ENCODE measurements at places on chromosomes 7 and 10.

DNA sequence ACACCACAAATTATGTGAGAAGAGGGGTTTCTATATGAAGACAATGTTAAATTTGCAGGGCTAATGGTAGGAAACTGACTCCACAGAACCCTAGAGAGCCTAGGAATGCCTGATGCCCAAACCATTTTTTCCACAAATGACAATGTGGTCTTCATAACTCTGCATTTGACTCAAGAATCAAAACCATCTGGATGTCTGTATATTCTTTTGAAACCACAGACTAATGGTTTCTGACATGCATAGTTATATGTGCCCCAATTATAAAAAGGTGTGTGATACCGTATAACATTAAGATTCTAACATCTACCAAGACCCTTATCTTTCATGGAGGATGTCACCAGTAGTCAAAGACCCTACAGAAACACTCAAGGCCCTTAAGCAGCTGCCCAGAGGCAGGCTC lies 20.3 kb downstream of the SEC61G start:
- DNase-seq, result no peak

GRCh38 chr7:80940539-80941207 lies 21.8 kb upstream of the SEMA3C start:
- DNase-seq, result no peak

GRCh38 chr7:37942934-37943610 lies 22.6 kb downstream of the EPDR1 start:
- DNase-seq, result peak; percentile 37

DNA sequence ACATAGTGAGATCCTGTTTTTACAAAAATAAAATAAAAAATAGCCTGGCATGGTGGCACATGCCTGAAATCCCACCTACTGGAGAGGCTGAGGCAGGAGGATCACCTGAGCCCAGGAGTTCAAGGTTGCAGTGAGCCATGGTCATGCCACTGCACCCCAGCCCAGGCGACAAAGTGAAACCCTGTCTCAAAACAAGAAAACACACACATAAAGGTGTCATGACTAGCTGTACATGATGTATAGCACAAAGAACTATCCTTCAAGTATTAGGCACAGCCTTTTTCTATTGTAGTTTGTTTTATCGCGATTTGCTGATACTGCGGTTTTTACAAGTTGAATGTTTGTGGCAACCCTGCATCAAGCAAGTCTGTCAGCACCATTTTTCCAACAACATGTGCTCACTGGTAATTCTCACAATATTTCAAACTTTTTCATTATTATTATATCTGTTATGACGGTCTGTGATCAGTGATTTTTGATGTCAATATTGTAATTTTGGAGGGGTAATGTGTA lies 11.5 kb upstream of the SNX13 start:
- no peak for DNase-seq

DNA sequence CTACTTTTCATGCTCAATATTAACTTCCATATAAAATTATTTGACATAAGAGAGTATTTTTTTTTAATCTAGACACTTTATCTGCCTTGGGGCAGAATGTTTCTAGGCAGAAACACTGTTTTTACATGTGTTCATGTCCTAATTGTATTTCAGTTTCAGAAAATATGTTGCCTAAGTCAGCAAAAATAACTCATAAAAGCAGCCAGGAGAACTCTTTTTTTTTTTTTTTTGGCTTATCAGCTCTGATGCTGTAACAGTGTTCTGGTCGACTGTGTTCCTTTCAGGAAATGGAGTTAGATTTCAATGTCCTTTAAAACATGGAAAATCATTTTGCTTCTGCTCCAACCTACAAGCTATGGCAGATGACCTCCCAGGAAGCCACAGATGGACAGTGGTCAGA lies 63.2 kb upstream of the OPALIN start:
- no peak for DNase-seq

GRCh38 chr7:148255333-148255732 lies 335.2 kb upstream of the C7orf33 start:
- no peak for DNase-seq

- no peak for DNase-seq
These were observed 215.6 kb downstream of the ELFN1 start for GRCh38 chr7:1885465-1886226.

DNA sequence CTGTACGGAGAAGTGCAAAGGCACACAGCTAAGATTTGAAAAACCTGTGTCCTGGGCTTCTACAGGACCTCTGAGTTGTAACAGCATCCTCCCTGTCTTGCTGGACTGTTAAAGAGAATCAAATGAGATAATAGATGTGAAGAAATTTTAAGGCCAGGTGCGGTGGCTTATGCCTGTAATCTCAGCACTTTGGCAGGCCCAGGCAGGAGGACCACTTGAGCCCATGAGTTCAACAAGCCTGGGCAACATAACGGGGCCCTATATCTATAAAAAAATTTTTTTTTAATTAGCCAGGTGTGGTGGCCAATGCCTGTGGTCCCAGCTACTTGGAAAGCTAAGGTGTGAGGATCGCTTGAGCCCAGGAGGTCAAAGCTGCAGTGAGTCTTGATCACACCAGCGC lies 2.9 kb upstream of the ARHGAP21 start:
- DNase-seq, result no peak

- no peak for DNase-seq
These were observed 284.4 kb upstream of the PHYHIPL start for GRCh38 chr10:58892031-58892531.

GRCh38 chr7:130452951-130453350 lies 12.1 kb upstream of the CEP41 start:
- DNase-seq, result no peak

DNA sequence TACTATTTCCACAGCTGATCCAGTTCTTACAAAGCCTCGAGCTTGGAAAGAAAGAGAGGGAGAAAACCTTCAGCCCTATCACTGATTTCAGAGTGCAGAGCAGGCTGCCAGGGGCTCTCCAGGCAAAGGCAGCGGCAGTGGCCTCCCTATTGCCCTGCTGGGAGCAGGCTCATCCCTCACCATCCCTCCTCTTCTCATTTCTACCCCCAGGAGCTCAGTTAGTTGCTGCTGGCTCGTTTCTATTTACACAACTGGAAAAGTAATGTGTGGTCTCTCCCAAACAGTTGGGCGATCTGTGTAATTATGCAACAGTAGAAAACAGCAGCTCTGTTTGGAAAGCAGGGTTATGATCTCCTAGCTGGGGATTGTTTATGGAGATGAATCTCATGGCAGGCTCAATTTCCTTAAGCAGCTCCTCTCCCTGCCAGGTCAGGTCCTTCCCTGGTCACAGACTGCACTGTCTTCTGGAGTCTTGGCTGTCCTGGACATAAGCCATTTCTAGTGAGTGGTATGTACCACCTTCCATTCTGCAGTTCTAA lies 28.7 kb upstream of the TNS3 start:
- no peak for DNase-seq

GRCh38 chr7:28036696-28037095 lies 143.9 kb downstream of the JAZF1 start:
- no peak for DNase-seq

GRCh38 chr7:126001349-126001748 lies 1071.7 kb upstream of the POT1 start:
- no peak for DNase-seq

- no peak for DNase-seq
These were observed 9.6 kb upstream of the KIF5B start for GRCh38 chr10:32065856-32066255.

- no peak for DNase-seq
These were observed 87.2 kb upstream of the ELMO1 start for GRCh38 chr7:37535841-37536240.

DNA sequence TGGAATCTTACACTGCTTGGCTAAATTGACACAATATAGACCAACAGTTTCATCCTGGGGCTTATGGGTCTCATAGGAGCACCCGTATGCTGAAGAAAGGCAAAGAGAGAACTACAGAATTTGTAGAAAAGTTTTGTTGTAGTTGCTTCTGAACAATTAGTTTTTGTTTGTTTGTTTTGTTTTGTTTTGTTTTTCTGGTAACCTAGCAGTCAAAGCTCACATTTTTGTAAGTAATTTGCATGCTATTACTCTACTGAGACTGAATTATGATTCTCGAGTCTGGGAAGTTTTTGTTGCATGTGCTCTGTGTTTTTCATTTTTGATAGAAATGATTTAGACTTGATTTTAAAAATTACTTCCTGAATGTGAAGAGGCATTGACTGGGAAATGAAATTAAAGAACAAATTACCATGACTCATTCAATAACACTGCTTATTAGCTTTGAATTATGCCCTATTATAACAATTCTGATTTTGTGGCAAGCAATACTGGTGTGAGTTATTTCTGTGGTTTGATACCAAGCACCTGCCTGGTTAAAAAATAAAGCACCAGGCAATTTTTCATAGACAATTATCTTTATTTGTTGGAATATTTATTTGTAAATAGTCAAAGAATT lies 438 bp downstream of the LSMEM1 start:
- DNase-seq, result no peak

- peak; percentile 21 for DNase-seq
These were observed 410.4 kb downstream of the INHBA start for GRCh38 chr7:41292487-41292886.

All from H54 (cell line).